Activated T-cell treated with anti-CD3 and anti-CD28 coated beads, Interleukin-2, amount 50 U/mL, for 72 hours (primary cell): ENCODE measurements at places on chromosomes 1 and 21. TPM values are rescaled to one million over a fixed set of nuclear protein-coding genes. Genes with fewer than 3 reads are reported as not detected.
A peak's percentile ranks its signal among the peaks of the same experiment; 100 is the strongest.

DNA sequence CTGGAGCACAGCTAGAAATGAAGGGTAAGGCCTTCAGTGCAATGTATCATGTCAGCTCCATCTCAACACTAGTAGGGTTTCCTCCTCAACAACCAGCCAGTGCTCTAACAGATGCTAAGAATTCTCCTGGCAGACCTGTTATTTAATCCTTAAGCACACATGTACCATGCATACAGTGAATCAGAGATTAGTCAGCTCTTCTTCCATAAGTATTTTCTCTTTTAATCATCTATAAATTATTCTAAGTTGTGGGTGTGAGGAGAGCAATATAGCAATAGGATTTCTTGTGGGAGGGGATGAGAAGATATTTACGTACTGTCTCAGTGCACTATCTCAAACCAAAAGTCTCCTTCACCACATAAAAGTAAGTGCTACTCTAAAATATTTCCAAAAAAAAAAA lies 95.3 kb downstream of the COP1 start:
- no peaks in the 10 kb centered on the region for H3K27me3 ChIP-seq
- DNase-seq, result no peak
- no peak overlapping the region for H3K27ac ChIP-seq
- no peak overlapping the region for H3K4me3 ChIP-seq
- peaks cover 17% of the 10 kb centered on the region for H3K4me1 ChIP-seq

GRCh38 chr1:207903767-207904166 lies 7.2 kb downstream of the CD34 start:
- no peak for DNase-seq

- no peak overlapping the region for H3K4me3 ChIP-seq
- no peak overlapping the region for H3K27ac ChIP-seq
- peaks cover 5% of the 10 kb centered on the region for H3K4me1 ChIP-seq
- peaks cover 4% of the 10 kb centered on the region for H3K36me3 ChIP-seq
- no peak for DNase-seq
Measured at GRCh38 chr1:155181371-155182051, 7.9 kb downstream of the TRIM46 start.

GRCh38 chr1:247317702-247318101 lies 14.0 kb downstream of the ZNF496 start:
- no peak for DNase-seq
- H3K27ac ChIP-seq, result peak overlapping the region; percentile 31
- no peak overlapping the region for H3K4me3 ChIP-seq
- H3K27me3 ChIP-seq, result no peaks in the 10 kb centered on the region

GRCh38 chr1:98896711-98897445 lies 107.8 kb downstream of the PLPPR5 start:
- H3K4me3 ChIP-seq, result no peak overlapping the region
- no peaks in the 10 kb centered on the region for H3K27me3 ChIP-seq
- H3K27ac ChIP-seq, result no peak overlapping the region

DNA sequence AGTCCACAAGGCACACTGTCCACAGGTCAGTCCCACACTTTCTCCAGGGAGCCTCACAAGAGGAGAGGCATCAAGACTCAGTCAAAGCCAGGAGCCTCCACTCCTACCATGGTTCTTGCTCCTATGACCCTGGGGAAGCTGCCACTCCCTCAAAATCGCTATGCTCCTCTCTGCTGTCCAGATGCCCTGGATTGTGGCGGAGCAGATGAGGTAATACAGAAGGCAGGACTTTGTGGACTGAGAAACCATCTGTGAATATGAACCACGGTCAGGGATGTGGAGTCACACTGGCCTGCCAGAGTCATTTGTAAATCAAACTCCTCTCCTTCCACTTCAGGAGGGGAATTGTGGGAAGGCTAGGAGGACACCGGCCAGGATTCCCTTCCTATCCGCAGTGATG lies 20.6 kb downstream of the VWA5B1 start:
- no peak overlapping the region for H3K27ac ChIP-seq
- H3K4me3 ChIP-seq, result no peak overlapping the region
- H3K36me3 ChIP-seq, result no peaks in the 10 kb centered on the region
- H3K4me1 ChIP-seq, result no peaks in the 10 kb centered on the region
- DNase-seq, result no peak

- H3K27me3 ChIP-seq, result no peaks in the 10 kb centered on the region
- H3K27ac ChIP-seq, result no peak overlapping the region
- H3K36me3 ChIP-seq, result no peaks in the 10 kb centered on the region
- H3K4me3 ChIP-seq, result no peak overlapping the region
- DNase-seq, result no peak
Measured at GRCh38 chr1:41773144-41773591, 145.6 kb downstream of the HIVEP3 start.

DNA sequence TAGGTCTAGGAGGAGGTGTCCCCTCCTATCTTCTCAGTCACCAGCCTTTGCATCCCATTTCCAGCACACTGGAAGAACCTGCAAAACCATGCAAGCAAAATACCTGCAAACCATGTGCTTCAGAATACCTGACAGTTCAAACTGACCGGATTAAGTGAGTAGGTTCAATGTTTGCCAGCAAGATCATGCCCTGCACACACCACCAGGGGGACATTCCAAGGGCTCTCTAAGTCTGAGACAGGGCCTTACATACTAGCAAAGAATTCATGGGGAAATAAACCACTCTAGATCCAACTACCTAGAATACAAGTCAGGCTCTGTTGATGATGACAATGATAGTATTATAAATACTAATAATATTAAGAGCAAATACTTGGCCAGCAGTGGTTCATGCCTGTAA lies 27.6 kb downstream of the INPP5B start:
- H3K4me1 ChIP-seq, result peaks cover 13% of the 10 kb centered on the region
- H3K27ac ChIP-seq, result no peak overlapping the region
- H3K27me3 ChIP-seq, result no peaks in the 10 kb centered on the region
- H3K4me3 ChIP-seq, result no peak overlapping the region

GRCh38 chr1:170583186-170583585 lies 51.2 kb downstream of the GORAB start:
- H3K4me3 ChIP-seq, result no peak overlapping the region
- H3K4me1 ChIP-seq, result no peaks in the 10 kb centered on the region
- H3K27me3 ChIP-seq, result peaks cover 9% of the 10 kb centered on the region
- H3K27ac ChIP-seq, result no peak overlapping the region
- DNase-seq, result no peak
- no peaks in the 10 kb centered on the region for H3K36me3 ChIP-seq

GRCh38 chr1:20322081-20322824 lies 31.6 kb downstream of the VWA5B1 start:
- no peaks in the 10 kb centered on the region for H3K36me3 ChIP-seq
- peak overlapping the region; percentile 21 for H3K27ac ChIP-seq
- peaks cover 51% of the 10 kb centered on the region for H3K27me3 ChIP-seq
- peak; percentile 36 for DNase-seq
- H3K4me3 ChIP-seq, result peak overlapping the region; percentile 38
- peaks cover 31% of the 10 kb centered on the region for H3K4me1 ChIP-seq

DNA sequence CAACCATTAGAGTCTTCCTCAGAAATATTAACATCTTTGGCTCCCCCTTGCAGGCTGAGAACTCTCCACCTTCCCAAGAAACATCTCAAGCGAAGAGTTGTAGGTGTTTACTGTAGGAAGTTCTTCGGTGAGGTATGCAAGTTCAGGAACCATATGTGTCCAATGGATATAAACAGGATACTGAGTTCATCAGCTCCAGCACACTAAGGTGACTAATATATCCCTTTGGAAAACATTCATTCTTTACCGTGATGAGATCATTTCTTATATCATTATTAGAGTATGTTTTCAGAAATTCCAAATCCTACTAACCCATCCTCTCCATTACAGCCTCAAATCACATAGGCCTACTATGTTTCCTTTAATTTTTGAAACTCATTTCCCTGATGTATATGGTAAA lies 37.3 kb upstream of the PRMT6 start:
- no peak overlapping the region for H3K27ac ChIP-seq
- no peaks in the 10 kb centered on the region for H3K4me1 ChIP-seq
- no peaks in the 10 kb centered on the region for H3K27me3 ChIP-seq
- no peak for DNase-seq

DNA sequence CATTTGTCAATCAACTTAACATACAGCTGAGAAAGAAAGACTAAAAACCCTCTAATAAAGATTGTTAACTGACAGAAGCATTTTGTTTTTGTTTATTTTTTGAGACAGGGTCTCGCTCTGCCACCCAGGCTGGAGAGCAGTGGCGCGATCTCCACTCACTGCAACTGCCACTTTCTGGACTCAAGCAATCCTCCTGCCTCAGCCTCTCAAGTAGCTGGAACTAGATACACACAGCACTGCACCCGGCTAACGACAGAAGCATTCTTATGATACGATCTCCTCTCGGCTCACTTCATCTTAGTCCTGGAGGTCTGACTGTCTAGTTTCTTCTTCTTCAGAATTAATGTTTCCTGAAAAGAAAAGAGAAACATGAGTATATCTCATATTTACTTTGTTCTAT lies 23.5 kb downstream of the RSPH1 start:
- DNase-seq, result no peak
- H3K27ac ChIP-seq, result no peak overlapping the region
- no peak overlapping the region for H3K4me3 ChIP-seq
- H3K36me3 ChIP-seq, result no peaks in the 10 kb centered on the region
- H3K4me1 ChIP-seq, result peaks cover 7% of the 10 kb centered on the region
- H3K27me3 ChIP-seq, result no peaks in the 10 kb centered on the region

DNA sequence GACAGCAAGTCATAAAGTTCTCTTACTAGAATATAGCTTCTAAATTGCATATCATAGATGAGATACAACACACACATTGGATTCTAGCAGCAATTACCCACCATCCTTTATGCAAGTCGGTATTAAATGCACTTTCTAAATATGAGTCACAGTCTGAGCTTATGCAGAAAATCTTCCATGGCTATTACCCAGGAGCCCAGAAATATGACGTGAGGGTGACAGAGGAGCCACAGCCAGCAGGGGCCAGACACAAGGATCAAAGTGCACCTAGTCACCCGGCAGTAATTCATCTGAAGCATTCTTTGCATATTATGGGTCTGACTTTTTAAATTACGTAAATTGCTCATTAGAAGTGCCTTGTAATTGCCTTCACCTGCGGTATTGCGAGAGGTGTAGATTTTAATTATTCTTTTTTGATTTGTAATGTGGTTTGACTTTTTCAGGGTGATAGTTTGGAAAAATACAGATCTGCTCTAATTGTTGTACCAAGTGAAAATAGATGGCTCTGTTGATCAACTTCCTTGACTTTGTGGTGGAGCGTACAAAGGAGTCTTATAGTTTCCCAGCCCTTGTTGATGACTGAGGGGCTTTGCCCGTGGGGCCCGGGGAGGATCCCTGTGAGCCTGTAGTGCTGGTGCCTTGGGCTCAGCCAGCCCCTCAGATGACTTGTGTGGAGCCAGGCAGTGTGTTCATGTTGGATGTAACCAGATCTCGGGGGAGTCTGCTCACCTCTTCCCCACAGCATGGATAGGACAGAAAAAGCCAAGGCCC lies 470.0 kb upstream of the VAMP3 start:
- peaks cover 23% of the 10 kb centered on the region for H3K27me3 ChIP-seq
- H3K4me3 ChIP-seq, result no peak overlapping the region
- no peaks in the 10 kb centered on the region for H3K36me3 ChIP-seq
- DNase-seq, result no peak
- H3K4me1 ChIP-seq, result no peaks in the 10 kb centered on the region

DNA sequence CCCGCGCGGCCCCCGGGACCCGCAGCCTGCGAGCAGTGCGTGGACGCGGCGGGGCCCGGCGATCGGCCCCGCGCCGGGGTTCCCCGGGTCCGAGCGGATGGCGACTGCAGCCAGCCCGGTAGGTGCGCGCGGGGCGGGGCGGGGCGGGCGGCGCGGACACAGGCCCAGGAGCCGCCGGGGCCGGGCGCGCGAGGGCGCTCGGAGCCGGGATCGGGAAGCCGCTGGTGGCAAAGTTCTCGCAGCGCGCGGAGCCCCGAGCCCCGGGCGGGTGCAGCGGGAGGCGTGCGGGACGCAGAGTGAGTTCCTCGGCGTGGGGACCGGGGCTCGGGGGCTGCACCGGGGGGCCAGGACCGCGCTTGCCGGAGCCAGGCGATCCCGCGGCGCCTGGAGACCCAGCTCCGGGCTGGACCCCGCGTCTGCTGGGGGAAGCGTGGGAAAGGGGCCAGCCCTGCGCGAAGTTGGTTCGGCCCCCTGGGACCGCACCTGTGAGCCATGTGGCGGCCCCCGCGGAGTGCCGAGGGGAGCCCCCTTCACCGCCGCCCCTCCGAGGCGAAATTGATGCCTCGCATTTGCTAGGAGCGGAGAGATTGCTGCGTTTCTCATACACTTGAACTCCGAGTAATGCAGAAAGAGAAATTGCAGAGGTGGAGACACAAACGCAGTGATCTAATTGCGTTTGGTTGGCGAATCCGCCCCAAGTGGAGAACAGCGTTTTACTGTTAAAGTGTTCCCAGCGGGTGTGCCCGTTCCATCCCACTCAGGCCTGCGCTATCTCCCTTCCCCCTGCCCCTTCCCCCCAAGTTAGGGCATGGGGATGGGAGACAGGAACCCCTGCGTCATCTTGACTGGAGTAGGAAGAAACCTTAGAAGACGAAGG lies 228.9 kb upstream of the TMEM51 start:
- H3K4me3 ChIP-seq, result peak overlapping the region; percentile 67
- H3K27me3 ChIP-seq, result peaks cover 42% of the 10 kb centered on the region
- DNase-seq, result peak; percentile 24
- H3K27ac ChIP-seq, result no peak overlapping the region
- H3K36me3 ChIP-seq, result no peaks in the 10 kb centered on the region
- peaks cover 4% of the 10 kb centered on the region for H3K4me1 ChIP-seq

DNA sequence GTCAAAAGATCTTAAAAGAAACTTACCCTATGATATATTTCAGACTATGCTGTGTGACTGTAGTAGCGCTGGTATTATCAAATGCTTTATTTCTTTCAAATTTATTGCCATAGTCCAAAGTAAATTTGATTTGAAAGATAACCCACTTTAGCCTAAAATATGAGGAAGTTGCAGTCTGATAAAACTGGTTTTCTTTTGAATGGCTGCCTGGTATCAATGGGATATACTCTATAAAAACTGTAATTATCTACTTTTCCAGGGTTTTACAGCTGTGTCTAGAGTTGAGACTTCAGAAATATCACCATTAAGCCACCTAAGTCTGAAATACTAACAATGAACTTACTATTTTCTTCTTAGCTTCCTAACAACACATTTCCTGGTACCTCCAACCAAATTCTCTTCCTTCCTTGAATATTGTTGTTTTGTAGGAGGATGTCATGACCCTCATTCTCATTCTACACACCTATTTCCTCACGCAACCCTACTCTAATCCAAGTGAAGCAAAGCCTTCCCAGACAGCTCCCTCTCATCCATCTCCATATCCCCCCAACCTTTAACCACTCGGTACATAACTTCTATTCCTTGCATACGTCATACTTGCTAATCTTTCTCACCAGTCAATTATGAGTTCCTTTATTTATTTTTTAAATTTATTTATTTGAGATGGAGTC lies 17.0 kb downstream of the KDM5B start:
- H3K4me1 ChIP-seq, result peaks cover 3% of the 10 kb centered on the region
- no peak for DNase-seq
- H3K36me3 ChIP-seq, result no peaks in the 10 kb centered on the region
- no peak overlapping the region for H3K4me3 ChIP-seq
- no peaks in the 10 kb centered on the region for H3K27me3 ChIP-seq

- DNase-seq, result no peak
- H3K4me1 ChIP-seq, result peaks cover 7% of the 10 kb centered on the region
- H3K27ac ChIP-seq, result no peak overlapping the region
Measured at GRCh38 chr1:29082519-29082918, 41.2 kb downstream of the TMEM200B start.

- H3K36me3 ChIP-seq, result no peaks in the 10 kb centered on the region
- no peak overlapping the region for H3K27ac ChIP-seq
- no peak overlapping the region for H3K4me3 ChIP-seq
Measured at GRCh38 chr1:82317671-82318070, 516.9 kb downstream of the ADGRL2 start.

ERICH3 gene
- not detected for total RNA-seq

ACTN2 gene
- total RNA-seq, result 0.07 TPM

ERG gene
- total RNA-seq, result not detected

CYP4Z1 gene
- not detected for total RNA-seq

CFHR1 gene
- not detected for total RNA-seq

PRPF38B gene
- total RNA-seq, result 87.4 TPM
